ENCODE measurements at places on chromosomes 16 and 17.
A peak's percentile ranks its signal among the peaks of the same experiment; 100 is the strongest.

- DNase-seq = no peak
Observed at GRCh38 chr17:79740413-79740812, 9.7 kb downstream of the ENPP7 start.

- DNase-seq = no peak
Observed at GRCh38 chr16:62064173-62064572, 27.9 kb upstream of the CDH8 start.

DNA sequence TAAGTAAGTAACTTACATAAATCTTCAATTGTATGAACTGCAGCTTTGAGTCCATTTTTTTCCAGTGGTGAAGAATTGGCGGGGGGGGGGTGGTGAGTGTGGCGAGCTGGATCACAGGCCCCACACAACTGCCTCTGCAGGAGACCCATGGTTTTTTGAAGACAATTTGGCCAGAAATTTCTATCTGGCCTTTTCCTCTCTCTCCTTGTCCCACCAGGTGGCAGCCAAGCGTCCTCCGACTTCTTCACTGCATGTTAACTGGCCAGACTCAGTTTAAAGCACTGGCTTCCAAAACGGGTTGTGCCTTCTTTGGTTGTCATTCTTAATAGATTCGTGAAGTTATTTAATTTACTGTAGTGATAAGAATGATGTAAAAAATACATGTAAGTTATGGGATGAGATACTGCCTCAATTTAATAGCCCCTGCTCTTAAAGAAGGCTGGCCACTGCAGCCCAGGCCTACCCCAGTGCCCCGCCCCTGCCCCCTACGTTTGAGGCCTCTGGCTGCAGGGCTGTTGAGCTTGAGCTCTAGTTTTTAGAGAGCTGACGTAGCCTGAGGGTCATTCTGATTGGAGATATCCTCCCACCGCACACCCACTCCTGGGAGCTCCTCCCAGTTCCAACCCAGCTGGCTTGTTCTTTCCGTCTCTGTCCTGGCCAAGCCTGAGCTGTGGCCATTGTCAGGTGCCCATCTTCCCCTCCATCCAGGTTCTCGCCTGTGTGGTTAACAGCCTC, 36.4 kb downstream of the AKAP1 start:
- DNase-seq = no peak

DNA sequence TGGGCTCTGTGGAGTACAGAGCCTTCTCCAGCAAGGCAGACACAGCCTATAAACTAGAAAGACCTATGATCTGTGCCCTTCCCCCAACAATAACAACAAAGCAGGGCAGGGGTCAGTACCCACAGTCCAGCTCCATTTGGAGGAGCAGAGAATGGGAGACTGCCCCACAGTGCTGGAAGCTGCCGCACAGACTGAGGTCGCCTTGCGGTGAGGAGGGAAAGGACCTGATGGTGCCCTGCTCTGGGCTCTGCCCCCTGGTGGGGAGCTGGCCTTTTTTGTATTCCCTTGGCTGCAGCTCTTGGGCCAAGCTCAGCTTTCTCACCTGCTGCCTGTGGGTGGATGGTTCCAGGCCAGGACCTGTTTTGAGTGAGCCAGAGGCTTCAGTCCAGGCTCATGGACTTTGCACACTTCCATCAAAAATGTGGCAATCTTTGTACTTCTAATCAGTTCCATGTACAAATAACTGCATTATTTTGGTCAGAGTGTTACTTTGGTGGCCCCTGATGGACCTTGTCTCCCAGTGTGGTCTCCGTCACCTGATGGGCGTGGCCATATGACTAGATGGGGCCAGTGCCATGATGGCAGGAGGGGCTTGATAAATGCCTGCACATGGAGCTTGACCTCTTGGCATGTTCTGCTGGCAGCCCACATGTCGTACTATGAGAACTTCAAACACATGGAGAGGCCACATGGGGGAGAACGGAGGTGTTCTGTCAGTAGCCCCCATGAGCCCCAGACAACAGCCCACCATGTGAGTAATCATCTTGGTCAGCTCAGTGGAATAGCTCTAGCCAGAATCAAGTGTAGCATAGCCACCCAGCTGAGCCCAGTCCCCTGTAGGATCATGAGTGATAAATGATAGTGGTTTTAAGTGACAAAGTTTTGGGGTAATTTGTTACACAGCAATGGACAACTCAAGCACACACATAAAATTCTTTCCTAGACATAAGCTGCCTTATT, 24.2 kb downstream of the B9D1 start:
- DNase-seq = peak; percentile 57

- DNase-seq = peak; percentile 51
Observed at GRCh38 chr16:80804526-80805383, at the start of gene CDYL2. Gene CDYL2 (minus strand): TSS chr16:80804598. CDS start chr16:80804173, 425 bp downstream.

DNA sequence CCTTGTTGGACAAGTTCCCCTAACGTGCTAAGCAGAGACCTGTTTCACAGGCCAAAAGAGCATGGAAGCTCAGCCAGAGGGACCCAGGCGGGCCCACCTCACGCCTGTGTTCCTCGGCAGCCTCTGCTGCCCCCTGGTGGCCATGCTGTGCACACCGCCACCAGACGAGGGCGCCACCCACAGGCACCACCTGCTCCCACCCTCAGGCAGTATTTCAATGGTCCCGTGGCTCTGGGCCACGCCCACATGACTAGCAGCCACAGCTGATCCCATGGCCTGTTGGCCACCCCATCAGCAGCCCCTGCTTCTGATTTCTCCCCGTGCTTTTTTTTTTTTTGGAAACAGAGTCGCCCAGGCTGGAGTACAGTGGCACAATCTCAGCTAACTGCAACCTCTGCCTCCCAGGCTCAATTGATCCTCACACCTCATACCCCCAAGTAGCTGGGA, 18.9 kb downstream of the MPG start:
- peak; percentile 84 for DNase-seq

DNA sequence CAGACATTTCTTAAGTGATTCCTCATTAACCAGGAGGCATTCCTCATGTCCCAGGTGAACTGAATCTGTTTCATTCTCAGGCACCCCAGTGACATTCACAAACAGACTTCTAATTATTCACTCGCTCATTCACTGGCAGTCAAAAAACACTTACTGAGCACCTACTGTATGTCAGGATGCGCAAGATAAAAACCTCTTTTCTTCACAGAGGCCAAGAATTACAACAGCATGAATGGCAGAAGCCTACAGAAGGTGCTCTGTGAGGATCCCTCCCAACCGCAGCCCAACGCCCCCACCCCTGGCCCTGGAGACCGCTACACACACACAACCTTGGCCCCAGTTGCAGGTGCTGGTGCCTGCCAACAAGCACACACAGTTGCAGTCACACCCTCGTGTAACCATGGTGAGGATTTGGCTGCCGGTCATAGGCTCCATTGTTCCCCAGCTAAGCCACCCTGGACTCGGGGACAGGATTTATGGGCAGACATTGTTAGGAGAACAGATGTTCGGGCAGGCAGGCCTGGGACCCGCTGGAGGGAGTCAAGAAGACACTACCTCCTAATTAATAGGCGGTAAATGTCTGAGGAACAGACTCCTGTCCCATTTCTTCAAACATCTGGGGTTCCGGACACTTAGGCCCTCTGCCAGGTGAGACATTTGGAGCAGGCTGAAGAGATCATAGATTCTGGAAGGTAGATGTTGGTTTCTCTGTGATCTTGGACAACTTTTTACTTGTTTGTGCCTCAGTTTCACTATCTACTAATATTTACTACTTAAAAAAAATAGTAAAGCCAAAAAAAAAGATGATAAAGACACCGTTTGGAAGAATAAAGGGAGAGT, 43.2 kb downstream of the CUEDC1 start:
- no peak for DNase-seq

GRCh38 chr17:18267927-18268711, 7.7 kb downstream of the MIEF2 start:
- DNase-seq = no peak

- no peak for DNase-seq
Observed at GRCh38 chr17:51263006-51263405, 2.7 kb downstream of the UTP18 start.

- DNase-seq = no peak
Observed at GRCh38 chr17:10518271-10519037, at the start of gene MYH1. Gene MYH1 (minus strand): TSS chr17:10518542. CDS start chr17:10516642, 1,900 bp downstream.

GRCh38 chr16:30786115-30786935, 680 bp downstream of the ZNF629 start:
- no peak for DNase-seq

GRCh38 chr17:31147507-31148202, 52.9 kb downstream of the NF1 start:
- no peak for DNase-seq

GRCh38 chr17:78562734-78563133, 14.5 kb downstream of the DNAH17 start:
- no peak for DNase-seq

DNA sequence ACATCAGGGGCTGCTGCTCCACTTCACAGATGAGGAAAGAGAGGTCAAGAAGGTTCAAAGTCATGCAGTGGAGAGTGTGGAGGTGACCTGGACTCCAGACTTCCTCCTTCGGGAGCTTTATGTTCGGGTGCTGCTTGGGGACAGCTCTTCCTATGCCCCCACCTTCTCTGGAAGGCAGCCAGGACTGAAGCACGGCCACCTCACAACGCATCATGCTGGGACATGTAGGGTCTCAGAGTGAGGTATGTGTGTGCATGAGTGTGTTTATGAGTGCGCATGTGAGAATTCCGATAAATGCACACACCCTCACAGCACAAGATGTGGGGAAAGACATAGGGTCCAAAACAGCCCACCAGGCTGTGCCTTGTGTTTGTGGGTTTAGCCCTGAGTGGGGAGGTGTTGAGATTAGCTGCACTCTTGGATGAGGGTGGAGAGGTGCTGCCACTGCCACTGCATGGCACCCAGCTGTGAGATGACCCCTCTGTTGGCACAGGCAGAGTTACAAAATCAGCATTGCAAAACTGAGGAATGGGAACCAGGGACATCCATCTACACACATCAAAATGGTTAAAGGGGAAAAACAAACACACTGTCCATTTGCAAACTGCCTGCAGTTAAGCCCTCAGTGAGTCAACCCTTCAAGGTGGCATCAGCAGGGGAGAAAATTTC, 367.4 kb downstream of the SEC14L1 start:
- no peak for DNase-seq

DNA sequence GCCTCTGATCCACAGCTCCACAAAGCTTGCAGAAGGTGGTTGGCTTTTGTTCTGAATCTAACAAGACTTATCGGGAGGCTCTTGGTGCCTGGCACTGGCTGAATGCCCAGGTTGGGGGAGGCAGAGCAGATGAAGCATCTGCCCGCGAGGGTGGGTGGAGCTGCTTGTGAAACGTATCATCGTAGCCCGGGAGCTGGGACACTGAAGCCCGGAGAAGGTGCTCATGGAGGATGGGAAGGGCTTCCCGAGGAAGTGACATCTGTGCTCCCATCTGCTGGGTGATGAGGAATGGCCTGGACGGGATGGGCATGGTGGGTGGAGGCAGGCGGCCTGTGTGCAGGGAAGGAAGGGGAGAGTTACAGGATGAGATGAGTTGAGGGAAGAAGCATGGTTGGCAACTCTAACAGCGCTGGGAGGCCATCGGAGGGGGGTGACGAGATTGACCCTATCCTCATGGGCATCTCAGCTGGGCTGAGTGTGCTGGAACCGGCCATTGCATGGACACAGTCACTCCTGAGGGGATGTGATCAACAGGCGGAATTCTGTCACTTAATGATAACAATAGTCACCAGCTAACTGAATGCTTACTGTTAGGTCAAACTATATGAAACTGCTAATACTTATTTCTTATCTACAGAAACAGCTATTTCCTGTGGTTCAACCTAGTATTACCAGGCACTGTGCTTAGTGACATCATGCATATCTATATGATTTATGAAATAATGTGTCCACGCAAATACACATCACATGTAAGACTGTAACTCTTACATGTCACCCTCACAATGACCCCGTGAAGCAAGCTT, 102.7 kb downstream of the ABCC6 start:
- no peak for DNase-seq

DNA sequence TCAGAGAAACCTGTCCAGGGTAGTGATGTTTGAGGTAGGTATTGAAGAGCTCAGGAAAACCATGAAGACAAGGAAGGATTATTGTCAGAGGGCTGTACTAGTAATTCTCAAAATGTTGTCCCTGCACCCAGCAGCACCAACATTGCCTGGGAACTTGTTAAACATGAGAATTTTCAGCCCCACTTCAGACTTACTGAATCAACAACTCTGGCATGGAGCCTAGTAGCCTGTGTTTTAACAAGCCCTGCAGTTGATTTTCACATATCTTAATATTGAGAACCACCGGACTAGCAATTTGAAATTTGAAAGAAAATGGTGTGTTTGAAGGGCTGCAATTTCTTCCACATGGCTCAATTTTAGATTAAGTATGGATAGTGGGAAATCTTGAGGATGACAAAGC, 2.8 kb upstream of the KIF2B start:
- DNase-seq = no peak

GRCh38 chr16:53614346-53614745, 89.3 kb downstream of the RPGRIP1L start:
- DNase-seq = no peak

GRCh38 chr16:5349670-5350517, 252.3 kb upstream of the EEF2KMT start:
- DNase-seq = no peak

GRCh38 chr17:45098869-45099616, 33.3 kb downstream of the PLCD3 start:
- peak; percentile 71 for DNase-seq
